ENCODE measurements at places on chromosomes 4 and X. TPM values are rescaled to one million over a fixed set of nuclear protein-coding genes. Genes with fewer than 3 reads are reported as not detected.

AREG gene
- 0.92 TPM for total RNA-seq

CSN1S1 gene
- total RNA-seq: not detected

HGFAC gene
- total RNA-seq: 2.6 TPM

POF1B gene
- total RNA-seq: 0.13 TPM

GYPA gene
- not detected for total RNA-seq

SEPSECS gene
- total RNA-seq: 7.2 TPM

GYG2 gene
- 1.6 TPM for total RNA-seq

All from motor neuron (in vitro differentiated cells).